ENCODE measurements at places on chromosomes 2 and 18.

DNA sequence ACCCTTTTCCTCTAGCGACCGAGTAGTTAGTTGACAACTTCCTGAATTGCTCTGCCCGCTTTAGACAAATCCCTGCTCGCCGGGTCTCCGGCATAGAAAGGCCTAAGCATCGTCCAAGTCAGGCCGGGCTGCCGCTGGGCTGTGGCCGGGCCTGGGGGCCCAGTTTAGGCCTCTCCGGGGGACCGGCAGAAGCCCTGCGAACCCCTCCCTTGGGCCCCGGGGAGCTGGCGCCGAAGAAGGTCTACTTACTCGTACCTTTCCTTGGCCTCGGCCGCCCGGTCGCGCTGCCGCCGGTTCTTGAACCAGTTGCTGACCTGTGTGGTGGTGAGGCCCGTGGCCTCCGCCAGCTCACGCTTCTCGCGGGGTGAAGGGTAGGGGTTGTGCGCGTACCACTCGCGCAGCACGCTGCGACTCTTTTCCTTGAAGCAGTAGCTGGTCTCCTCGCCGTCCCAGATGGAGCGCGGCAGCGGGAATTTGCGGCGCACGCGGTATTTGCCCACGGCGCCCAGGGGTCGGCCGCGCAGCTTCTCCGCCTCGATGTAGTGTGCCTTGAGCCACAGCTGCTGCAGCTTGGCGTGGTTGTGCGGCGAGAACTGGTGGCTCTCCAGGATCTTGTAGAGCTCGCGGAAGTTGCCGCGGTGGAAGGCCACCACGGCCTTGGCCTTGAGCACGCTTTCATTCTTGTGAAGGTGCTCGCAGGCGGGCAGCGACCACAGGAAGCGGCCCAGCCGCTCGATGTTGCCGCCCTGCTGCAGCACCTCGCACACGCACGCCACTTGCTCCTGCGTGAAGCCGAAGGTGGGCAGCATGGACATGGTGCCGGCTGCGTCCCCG, 739 bp downstream of the SIX2 start:
- no peak for DNase-seq

DNA sequence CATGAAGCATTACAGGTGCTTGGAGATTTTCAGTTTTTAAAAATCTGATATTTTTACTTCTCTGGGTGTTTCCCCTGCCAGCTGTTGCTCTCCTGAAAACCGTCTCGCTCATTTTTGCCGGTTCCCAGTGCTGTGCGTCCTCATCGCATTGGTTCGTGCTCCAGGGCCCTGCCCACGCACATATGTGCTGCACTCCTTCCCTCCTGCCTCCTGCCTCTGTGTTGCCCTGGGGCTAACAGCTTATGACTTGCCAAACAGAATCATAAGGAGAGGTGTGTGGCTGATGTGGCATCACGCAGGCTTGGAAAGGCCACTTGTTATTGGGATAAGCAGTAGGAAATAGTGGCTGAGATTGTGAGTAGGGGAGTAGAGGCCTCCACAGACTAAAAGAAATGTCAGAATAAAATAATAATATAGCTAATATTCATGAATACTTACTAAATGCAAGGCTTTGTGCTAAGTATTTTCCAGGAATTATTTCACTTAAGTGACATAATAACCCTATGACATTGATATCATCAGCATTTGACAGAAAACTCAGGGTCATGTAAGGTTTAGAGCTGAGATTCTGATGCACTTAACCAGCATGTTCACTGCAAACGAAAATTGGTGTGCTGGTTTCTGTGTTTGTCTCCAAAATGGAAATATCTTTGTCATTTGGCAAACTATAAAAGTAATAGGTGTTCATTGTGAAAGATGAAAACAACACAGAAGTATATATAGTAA, 53.5 kb downstream of the SLC4A1AP start:
- no peak for DNase-seq

- peak; percentile 11 for DNase-seq
Measured at GRCh38 chr2:60735496-60736250, 20.4 kb upstream of the PAPOLG start.

DNA sequence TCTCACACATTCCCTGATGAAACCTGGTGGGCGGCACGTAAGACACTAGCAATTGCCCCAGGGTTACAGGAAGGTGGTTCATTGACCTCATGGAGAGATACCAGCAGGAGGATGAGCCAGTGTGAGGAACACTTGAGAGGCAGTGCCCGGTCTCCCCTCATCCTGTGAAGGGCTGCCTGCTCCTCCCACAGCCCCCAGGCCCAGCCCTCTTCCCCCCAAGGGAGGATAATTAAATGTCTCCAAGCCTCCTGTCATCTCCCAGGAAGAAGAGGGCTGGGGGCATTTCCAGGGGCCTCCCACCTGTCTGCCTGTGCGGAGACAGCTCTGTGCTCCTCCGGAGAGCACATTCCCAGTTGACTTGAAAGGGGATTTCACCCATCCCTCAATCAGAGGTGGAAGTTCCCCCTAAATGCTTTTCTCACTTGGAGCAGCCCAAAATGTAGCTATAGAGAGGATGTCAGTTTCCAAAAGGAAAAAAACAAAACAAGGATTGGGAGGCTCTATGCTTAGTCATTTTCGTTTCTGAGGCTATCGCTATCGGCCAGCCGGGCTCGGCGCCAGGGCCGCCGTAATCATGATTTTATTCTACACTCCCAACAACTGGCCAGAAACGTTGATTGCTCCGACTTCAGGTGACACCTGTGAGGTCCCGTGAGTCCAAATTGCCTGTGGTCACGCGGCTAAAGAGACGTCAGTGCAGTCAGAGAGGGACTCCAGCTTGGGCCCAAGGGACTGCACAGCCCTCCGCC, 7.1 kb downstream of the KCNF1 start:
- no peak for DNase-seq

GRCh38 chr2:18630941-18631340, 41.6 kb upstream of the NT5C1B start:
- DNase-seq = no peak

- DNase-seq = no peak
Measured at GRCh38 chr18:24234330-24234729, 95.5 kb downstream of the CABYR start.

DNA sequence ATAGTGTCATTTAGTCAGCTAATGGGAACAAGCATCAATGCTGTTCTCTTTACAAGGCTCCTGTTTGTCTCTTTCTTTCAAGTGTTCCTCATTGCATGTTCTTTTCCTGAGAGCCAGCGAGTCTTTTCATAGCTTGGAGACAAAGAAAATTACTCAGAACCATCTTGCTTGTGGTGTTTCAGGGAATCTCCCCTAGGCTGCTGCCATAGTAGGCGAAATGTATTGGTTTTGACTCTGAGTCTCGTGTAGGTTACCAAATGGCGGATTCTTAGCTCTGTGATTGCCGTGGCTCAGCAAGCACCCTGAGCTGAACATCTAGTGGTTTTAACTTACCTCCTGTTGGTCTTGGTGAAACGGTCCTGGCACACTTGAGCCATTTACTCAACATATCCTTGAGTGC, 68.7 kb downstream of the RHBDD1 start:
- no peak for DNase-seq

- DNase-seq = no peak
Measured at GRCh38 chr2:70958759-70959158, 19.7 kb upstream of the ANKRD53 start.

DNA sequence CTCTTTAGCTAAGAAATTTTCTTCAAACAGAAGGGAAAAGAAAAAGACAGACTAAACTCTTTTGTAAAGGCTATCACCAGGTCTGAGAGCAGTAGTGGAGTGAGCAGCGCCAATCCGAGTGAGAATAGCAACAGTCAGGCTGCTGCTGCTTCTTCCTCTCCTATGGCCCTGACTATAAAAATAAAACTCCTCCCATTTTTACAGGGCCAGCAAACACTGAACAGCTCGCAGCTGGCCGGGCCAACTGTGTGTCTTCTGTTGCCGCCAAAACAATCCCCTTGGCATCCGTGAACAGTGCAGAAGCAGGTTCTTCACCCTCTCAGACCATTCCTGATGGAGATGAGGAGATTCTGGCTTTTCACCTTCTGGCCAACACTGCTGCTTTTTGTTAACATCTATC, 124.5 kb downstream of the CNTNAP5 start:
- no peak for DNase-seq

Measured in effector memory CD8-positive, alpha-beta T cell (primary cell).